Hematopoietic multipotent progenitor cell (in vitro differentiated cells): ENCODE measurements at places on chromosomes 16 and 17.

- no peak for DNase-seq
These were observed 74.1 kb downstream of the CCDC182 start for GRCh38 chr17:57670769-57671569.

DNA sequence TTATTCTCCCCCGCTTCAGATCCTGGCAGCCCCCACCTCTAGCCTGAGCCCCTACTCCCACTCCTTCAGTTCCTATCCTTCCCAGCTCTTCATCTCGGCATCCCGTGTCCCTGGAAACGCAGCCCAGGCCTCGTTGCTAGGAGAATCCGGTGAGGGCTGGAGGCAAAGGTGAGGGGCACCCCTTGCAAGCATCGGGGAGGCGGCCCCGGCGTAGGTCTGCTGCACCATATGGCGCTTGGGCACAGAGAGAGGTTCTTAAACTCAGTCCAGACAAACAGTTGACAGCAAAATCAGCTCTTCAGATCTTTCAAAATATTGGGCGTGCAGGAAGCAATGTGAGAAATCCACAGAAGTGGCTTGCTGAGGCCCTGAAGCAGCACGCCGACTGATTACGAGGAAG, 15.0 kb downstream of the SLC38A8 start:
- no peak for DNase-seq

DNA sequence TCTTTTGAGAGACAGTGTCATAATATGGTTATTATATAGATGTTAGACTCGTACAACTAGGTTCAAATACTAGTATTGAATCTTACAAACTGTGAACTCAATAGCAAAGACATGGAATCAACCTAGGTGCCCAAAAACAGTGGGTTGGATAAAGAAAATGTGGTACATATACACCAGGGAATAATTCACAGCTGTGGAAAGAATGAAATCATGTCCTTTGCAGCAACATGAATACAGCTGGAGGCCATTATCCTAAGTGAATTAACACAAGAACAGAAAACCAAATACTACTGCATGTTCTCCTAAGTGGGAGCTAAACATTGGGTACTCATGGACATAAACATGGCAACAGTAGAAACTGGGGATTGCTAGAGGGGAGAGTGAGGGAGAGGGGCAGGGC, 8.1 kb downstream of the PHKB start:
- no peak for DNase-seq

DNA sequence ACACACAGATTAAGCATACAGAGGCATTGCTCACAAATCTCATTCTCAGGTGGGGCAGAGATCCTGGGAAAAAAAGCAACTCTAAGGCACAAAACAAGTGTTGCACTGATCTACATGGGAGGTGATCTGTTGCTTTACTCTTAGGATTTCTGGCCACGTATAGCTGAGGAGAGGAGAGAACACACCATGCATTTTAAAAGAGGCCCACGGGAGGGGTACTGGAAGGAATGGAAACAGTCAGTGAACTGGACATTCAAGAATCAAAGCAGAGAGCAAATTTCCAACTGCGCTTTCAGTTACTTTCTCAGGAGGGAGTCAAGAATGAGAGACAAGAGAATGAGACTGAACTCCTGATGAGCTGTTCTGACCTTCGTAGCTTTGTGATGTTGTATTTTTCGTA, 1105.9 kb downstream of the CDH8 start:
- no peak for DNase-seq

- no peak for DNase-seq
These were observed 40.9 kb downstream of the USP10 start for GRCh38 chr16:84740596-84741116.

- DNase-seq, result no peak
These were observed 121.6 kb upstream of the ANKFN1 start for GRCh38 chr17:56031636-56032035.

DNA sequence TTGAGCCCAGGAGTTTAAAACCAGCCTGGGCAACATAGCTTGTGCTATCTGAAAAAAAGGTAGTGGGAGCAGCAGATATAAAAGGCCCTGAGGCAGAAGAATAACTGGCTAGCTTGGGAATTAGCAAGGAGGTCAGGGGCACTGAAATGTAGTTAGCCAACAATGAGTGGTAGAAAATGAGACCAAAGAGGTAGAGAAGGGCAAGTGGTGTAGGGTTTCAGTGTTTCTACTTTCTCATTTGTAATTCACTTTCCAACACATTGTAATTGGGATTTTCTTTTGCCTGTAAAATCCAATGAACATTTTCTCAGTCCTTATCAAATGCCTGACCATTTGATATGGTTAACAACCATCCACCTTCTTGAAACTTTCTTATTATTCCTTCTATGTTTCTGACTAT, 95.1 kb upstream of the CORO6 start:
- no peak for DNase-seq

- DNase-seq, result peak; percentile 74
These were observed 25.4 kb downstream of the DNAJA2 start for GRCh38 chr16:46947900-46948547.

DNA sequence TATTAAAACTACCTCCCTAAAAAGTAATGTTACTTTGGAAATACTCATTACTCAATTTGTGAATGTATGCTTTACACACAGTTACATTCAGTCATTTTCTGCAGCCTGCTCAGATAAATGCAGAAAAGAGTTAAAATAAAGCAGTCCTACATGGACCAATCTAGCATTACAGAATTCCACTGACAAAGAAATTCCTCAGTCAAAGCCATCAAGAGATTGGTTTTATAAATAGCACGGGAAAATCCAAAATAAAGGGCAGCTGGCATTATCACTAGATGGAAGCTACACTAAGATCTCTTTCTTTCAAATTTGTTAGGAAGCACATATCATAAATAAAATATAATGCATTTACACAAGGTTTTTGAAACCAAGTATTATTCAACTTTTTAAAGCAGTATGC, 58.3 kb downstream of the DUSP14 start:
- no peak for DNase-seq

DNA sequence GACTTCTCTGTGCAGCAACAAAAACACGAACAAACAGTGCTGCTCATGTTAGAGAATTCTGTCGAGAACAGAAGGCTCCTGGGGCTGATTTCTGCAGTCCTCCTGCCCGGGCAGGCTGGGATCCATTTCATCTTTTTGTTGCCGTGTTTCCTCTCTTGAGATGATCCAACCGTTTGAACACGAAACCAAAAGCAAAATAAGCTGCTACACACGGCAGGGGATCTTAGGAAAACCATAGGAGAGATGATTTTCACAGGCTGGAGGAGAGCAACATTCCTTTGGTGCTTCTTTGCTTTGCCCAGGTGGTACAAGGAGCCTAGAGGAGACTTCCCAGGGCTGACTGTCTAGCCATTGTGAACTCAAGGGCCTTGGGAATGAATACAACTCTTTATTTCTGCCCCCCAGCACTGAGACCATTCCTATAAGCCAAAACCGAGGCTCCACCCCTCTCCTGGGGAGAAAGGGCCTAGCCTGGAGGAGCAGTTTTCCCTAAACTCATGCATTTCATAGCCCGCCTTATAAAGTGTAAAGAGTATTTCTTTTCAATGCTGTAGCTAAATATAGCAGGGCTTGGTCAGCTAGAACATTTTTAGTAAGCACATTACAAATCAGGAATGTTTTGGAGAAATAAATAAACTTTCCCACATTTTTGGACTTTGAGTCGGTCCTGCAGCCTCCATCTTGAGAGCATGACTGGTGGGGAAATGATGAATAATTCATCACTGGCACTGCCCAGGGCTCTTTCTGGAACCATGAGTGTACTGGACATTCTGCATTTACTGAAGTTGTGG, 7.7 kb downstream of the FOXL1 start:
- no peak for DNase-seq

DNA sequence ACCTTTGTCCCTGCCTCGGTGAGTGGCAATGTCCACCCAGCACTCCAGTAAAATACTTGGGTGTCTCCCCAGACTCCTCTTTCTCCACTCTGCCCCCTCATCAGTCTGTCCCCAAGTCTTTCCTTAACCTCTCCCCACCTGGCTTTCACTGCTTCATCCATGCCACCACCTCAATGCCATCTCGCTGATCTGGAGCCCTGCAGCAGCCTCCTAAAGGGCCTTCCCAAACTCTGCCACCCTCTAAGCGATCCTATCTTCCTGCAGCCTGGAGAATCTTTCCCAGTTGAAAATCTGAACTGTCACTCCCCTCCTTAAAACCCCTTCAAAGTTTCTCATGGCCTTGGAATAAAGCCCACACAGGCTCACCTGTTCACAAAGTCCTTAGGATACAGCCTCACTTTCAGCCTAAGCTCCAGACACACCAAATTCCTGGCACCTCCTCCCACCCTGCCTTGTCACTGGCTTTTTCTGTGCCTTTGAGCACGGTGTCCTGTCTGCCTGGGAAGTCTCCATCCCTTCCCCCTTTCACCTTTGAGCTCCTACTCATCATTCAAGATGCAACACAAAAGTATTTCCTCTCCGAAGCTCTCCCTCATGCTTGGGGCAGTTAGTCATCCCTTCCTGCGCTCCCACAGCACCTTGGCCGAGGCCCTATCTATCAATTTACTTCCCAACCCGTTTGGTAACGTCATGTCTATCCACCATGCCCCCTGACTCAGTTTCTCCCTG, 2.8 kb downstream of the WNK4 start:
- DNase-seq, result no peak

- DNase-seq, result no peak
These were observed 42.4 kb downstream of the NXPH3 start for GRCh38 chr17:49618028-49618611.

DNA sequence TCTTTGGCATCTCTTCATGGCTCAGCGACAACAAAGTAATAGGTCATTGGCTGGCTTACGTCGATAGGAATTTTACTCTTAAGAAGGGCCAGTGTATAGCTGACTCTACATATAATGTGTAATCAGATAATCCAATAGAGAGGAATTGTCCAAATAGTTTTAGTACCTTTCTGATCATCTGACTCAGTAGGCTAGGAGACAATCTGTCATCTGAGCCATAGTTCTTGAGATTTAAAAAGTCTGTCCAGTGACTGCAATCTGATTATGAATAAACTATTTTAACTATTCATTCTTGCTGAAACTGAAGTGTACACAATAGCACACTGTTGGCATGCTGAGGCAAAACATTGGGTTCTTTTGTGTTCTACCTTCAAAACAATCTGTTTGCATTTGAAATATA, 21.4 kb upstream of the NOL11 start:
- no peak for DNase-seq

GRCh38 chr17:17994271-17995069, 21.8 kb downstream of the DRC3 start:
- peak; percentile 51 for DNase-seq

DNA sequence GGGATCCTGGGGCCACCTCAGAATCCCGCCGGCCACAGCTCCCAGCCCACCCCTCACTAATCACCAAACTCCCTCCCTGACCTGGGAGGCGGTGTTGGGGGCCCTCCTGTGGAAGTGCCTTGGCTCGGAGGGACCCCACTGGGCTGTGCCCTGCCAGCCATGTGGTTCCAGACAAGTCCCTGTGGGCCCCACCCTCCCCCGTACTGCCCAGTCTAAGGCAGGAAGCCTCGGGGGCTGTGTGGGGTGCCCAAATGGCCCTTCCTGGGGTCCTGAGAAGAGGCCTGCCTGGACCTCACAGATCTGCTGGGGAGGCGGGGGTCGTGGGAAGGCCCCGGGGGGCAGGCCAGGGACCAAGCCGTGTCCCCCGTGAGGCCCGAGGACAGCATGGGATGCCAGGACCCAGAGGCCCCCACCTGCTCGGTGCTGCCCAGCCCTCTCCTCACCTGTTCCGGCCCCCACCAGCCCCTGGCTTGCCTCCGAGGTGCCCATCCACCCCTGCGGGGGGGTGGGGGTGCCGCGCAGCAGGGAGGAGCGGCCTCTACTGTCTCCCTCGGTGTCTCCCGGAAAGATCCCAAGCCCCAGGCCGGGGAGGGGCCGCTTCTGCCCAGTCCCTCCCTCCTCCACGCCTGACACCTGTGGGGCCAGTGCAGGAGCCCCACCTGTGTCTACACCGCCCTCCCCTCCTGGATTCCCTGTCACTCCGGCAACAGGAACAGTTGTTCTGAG, 9.3 kb upstream of the KREMEN2 start:
- no peak for DNase-seq

DNA sequence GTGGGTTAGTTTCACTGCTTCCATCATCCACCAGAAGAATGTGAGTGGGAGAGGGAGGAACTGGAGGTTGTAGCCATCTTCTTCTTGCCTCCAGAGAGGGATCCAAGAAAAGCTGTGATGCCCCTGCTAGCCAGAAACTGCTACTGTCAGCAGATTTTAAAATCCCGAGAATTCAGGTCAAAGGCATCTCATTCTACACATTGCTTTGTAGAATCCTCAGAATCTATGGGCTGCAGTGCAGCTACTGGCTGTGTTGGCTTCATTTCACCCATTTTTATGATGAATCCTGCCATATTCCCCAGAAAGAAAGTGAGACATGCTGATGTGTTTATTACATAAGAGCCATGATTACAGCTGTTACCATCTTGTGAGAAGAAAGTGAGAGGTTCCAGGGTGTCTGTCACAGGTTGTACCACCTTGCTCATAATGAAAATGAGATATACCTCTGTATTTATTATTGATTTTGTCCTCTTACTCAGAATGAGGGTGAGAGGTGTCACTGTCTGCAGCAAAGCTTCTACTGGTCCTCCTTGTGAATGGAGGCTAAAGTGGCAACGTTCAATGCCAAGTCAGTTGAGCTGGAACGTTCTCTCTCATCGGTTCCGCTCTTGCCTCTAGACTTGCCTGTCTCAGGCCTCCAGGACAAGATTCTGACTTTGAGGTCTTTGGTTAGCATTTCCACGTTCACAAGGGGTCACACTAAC, 50.1 kb upstream of the MYH10 start:
- DNase-seq, result no peak

DNA sequence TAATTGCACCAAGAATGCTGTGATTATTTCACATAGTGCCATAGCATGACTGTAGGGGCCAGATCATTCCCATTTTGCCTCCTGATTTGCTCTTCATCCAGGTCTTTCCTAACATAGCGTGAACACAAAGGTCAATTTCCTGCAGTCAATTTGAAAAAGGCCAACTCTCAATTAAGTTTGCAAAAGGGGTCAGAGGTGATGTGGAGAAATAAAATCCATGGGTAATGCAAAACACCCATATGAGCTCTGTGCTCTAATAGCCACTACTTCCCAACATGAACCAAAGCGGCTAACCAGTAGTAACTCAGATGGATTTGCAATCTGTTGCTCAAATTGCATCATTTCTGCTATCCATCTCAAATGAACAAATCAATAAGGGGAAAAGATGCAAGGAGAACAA, 275.5 kb upstream of the SOX9 start:
- no peak for DNase-seq

GRCh38 chr17:8155231-8155995, 3.2 kb upstream of the PER1 start:
- DNase-seq, result no peak

DNA sequence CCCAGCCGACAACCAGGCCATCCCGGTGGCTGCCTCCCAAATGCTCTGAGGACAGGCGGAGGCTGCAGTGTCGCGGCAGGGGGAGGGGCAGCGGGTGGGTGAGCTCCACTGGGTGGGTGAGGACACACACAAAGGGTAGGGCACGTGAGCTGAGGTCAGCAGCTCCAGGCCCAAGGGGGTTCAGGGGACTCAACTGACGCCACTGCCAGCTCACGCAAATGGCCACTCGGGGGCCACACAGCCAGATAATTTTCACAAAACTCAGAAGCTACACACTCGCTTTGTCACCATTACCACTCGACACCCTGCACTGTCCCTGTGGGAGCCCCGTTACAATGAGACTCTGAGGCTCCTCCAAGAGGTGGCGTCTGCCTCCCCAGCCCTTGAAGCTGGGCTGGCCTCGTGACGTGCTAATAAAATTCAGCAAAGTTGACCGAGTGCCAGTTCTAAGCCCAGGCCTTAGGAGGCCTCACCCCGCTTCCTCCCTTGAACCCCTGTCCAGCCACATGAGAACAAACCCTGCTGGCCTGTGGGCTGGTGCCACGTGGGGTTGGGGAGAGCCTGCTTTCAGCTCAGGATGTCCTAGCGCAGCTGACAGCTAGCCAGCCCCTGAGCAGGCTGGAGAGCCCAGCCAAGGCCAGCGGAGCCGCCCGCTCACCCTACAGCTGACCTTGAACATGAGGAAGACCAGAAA, 56.9 kb downstream of the RMI2 start:
- no peak for DNase-seq
